GM12878 (cell line): ENCODE measurements at places on chromosomes 3 and 15.
A peak's percentile ranks its signal among the peaks of the same experiment; 100 is the strongest.

GRCh38 chr15:73700041-73700842 lies 16.1 kb downstream of the CD276 start:
- DNase-seq, result peak; percentile 12

DNA sequence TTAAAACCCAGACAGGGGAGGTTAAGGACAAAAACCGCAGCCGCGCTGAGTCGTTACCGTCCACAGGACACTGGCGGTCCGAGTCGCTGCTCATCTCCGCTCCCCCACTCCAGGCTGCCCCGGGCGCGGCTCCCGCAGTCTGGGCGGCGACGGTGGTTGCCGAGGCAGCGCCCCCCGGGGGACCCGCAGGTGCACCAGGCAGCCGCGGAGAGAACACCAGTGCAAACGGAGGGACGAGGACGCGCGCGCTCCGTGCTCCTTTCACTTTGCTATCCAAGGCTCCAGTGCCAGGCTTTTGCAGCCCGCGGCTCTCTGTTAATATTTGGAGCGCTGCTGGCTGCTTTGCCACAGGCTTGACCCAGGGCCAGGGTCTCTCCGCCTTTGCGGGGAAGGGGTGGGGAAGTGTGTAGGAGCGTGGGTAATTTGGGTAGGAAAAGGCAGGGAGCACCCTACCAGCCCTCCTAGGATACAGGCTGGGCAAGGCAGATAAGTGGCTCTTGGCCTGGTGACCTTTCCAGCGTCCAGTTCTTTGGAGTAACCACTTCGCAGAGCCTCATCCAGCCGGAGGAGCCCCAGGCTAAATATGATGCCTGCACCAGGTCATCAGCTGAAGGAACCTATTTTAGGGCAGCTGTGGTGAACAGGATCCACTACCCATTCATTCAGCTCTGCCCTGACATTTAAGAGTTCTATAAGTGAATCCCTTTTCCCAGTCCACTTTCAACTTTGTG lies at the start of gene GADL1:
TSS of gene GADL1 (minus strand) at position 141 of the 731 bp plus-strand sequence. CDS start at position 94, 47 bp downstream.
- DNase-seq, result no peak

- DNase-seq, result no peak
Measured at GRCh38 chr15:57079446-57079845, 161.0 kb downstream of the TCF12 start.

- DNase-seq, result no peak
Measured at GRCh38 chr3:197124713-197125112, 95.1 kb upstream of the MELTF start.

DNA sequence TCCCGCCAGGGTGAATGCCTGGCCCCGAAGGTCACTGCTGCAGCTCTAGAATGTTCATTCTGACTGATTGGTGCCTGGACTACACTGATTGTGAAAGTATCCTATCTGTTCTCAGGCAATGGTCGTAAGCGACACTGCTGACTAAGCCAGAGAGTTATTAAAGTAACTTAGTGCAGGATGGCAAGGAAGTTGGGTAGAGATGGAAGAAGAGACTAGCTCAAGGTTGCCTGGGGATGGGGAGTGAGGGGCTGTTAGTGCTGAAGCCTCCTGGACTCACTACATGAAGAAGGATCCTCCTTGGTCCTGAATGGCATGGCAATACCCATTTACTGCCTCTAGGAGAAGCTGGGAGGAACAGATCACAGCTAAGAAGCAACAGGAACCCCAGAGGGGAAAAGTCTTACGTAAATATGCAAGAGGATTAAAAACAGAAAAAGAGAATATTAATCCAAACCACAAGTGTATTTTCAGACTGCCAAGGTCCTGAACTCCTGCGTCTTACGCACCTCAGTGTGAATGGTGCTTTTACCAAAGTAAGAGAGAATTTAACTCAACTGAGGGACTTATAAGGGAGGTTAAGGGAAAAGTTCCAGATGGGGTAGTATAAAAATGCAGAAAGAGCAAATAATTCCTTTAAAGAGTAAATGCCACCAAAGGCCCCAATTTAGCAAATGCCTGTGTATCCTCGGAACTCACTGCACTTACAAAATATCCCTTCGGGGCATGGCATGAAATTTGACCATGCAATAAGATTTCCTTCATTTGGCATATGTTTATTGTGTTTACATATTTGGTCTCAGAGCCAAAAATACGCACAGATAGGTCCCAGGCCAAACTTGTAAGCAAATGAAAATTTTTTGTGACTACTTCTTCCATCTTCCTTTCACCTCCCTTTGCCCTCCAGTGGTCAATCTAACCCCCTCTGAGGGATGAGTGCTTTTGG lies 64.0 kb upstream of the DGKG start:
- DNase-seq, result no peak

DNA sequence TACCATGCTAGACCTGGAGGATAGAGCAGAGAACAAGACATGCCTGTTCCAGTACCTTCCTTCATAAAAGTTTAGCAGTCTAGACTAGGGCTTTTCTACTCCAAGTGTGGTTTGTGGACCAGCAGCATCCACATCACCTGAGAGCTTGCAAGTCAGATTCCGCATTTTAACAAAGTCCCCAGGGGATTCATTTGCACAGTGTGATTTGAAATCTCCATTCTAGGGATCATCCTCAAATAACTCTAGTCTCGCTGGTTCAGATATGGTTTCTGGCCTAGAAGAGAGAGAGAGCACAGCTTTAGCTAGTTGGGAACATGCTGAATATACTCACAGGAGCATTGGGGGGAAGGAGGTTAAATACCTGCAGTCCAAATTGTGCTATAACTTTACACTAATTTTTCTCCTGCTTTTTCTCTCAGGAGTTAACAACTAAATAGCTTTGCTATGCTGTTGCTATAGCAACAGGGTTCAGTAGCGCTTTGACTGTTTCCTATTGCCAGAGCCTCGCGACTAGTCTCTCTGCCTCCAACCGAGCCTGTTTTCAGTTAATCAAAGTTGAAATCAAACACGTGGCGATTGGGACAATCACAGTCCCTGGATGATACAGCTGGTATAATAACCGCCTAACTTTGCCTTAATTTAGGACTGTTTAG lies 64.0 kb upstream of the RASGRF1 start:
- no peak for DNase-seq

DNA sequence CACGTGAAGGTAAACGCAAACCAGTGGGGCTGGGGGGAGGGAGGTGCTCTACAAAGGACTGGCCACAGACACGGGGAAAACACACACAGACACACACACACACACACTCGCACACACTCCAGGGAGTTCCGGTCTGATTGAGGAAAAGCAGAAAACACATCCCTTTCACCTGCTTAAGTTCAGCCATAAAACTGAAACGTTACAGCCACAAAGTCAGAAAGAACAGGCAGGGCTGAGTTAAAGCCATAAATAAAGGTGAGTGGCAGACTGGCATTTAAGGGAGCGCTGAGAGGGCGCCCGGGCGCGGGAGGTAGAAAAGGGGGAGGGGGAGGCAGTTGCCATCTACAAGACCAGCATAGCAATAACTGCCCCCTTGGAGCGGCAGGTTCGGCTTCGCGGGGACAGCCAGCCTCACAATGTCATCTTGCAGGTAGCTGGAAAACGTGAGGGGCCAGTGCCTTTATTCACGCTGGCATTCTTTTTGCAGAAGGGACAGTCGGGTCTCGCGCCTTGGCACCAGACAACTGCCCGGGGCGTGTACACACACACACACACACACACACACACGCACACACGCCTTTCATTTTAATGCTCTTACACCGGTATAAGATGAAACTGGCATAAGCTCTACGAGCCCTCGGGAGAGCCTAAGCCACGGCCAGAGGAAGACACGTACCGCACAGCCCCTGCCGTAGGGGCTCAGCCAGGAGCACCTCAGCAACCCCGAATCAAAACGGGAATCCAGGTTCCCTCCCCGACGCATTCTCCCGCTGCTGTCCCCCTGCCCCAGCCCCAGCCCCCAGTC lies 866 bp downstream of the TNIK start:
- no peak for DNase-seq

DNA sequence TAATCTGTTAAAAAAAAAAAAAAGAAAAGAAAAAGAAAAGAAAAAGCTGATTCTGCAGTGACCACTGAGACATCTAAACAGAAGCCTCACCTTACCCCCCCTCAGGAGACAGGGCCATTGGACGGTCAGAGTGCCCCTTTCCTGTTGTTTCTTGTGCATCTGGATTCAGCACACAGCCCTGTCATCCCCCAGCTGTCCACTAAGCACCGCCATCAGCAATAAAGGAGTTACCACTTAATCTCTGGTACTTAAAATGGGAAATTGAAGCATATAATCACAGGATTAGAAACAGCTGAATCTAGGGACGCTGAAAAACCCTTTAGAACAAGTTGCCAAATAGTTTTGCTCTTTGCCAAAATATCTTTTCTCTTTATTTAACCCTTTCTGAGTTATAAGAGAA lies 62.5 kb downstream of the TRIM69 start:
- DNase-seq, result no peak

DNA sequence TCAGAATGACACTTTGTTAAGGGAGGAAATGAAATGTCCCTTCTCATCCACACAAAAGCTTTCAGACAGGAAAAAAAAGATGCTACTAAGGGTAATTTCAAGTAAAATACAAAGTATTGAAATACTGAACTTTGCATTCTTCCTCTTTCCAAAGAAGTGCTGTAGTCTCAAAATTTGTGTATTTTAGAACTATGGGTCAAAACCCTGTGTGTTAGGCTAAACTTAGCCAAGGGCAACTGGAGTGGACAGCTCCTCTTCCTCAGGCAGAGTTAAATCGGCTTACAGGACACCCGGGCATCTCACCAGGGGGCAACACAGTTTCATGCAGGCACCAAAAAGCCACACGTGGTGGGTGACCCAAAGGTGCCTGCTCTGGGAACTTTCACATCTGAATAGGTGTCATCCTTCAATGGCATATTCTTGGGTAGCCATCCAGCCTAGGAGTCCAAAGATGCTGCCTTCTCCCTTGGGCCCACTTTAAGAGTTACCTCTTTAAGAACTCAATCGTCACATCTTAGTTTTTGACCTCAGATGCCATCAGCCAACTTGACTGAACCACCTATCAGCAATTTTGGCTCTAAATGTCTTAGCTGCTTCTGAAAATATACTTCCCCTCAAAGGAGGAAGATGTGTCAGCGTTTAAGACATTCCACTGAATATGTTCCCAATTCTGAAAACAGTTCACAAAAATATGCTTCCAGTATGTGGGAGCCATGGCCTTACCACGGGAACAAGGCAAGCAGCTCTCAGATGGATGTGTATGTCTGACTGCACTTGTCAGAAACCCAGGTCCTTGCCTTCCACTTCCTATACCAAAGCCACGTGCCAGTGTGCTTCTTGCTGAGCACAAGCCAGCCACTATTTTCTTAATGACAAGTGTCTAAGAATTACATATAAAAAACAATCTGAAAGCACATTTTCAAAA lies 32.2 kb upstream of the MUC13 start:
- no peak for DNase-seq

DNA sequence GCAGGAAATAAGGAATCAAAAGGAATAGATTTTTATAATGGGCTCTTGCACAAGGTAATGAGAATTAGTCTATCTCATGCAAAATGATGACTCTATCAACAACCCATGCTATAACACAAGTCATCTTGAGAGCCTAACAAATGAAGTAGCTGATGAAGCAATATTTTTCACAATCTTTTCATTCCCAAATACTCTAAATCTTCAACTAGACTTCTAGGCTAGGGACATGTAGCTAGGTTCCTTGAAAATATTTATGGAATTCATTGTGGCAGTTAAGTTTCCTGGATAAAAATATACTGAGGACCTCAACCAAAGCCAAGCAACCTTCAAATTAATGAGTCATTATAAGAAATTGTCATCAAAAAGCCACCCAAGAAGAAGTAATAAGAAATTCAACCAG lies 55.4 kb downstream of the DCBLD2 start:
- DNase-seq, result no peak

DNA sequence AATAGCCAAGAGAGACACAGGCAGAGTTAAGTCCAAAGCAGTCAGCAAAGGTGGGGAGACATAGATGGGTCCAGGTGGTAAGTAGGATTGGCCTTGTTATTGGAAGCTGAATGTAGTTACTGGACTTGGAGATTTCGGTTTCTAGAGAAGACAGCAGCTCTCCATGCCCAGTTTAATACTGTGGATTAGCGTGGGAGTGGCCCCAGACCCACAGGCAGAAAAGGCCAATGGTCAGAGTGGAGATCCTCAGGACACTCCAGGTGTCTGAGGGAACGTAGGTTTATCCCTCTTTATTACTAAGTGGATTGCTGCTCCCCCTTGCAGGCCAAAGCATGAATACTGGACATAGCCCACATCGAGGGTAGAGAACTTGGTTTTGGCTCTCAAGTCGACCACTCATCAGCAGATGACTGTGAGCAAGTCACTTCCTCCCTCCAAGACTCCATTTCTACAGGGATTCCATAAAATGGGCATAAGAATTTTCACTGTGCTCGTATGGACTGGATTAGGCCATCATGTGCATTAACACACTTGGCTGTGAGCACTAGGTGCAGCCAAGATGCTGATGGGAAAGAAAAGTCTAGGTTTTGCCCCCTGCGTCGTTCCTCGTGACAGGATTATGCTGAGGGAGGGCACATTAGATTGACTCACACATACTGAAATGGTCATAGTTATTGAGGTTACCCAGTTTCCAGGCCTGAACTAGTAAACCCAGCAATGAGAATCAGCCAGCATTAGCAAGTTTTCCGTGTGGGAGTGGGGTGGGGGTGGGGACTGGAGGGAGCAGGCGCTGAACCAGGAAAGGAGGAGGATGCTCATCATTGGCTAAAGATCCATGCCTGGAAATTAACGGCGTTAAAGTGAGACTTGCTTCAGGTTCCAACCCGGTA lies 225.2 kb upstream of the TPRG1 start:
- DNase-seq, result no peak

DNA sequence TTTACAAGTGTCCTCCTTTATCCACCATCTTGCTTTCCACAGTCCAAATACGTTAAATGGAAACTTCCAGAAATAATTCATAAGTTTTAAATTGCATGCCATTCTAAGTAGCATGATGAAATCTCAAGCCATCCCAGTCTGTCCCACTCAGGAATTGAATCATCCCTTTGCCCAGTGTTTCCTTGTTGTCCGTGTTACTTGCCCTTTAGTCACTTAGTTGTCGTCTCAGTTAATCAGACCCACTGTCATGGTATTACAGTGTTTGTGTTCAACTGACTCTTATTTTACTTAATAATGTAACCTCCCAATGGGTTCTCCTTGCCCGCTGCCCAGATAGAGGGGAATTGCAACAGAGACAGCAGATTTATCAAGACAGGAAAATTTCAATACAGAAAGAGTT lies 77.6 kb upstream of the NDN start:
- DNase-seq, result no peak

- DNase-seq, result no peak
Measured at GRCh38 chr15:25832158-25832557, 31.0 kb downstream of the ATP10A start.

GRCh38 chr3:56209982-56210751 lies 258.1 kb downstream of the ERC2 start:
- DNase-seq, result no peak

- DNase-seq, result no peak
Measured at GRCh38 chr3:177045222-177045621, 152.1 kb downstream of the TBL1XR1 start.

DNA sequence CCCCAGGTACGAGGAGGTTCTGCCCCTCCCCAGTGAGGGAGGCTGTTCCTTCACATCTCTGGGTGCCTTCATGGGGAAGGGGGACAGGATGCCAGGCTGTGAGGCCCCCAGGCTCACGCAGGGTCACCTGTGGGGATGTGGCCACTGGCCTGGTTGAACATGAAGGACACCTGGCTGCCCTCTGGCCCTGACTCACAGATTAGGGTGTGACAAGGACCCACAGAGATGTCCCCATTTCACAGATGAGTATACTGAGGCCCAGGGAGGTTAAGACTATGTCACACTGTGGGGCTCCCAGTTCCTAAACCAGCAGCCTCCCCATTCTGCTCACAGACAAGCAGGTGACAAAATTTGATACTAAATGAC lies 42.4 kb downstream of the PCSK6 start:
- DNase-seq, result no peak

GRCh38 chr3:197942956-197943556 lies 6.9 kb upstream of the RPL35A start:
- DNase-seq, result no peak

- DNase-seq, result no peak
Measured at GRCh38 chr3:52119099-52119498, 35.1 kb downstream of the POC1A start.
